Right renal pelvis (tissue), 4 donors: ENCODE measurements at places on chromosomes 1 and 21.

GRCh38 chr1:233109096-233109495 lies 158.7 kb downstream of the NTPCR start:
- no peak for DNase-seq

DNA sequence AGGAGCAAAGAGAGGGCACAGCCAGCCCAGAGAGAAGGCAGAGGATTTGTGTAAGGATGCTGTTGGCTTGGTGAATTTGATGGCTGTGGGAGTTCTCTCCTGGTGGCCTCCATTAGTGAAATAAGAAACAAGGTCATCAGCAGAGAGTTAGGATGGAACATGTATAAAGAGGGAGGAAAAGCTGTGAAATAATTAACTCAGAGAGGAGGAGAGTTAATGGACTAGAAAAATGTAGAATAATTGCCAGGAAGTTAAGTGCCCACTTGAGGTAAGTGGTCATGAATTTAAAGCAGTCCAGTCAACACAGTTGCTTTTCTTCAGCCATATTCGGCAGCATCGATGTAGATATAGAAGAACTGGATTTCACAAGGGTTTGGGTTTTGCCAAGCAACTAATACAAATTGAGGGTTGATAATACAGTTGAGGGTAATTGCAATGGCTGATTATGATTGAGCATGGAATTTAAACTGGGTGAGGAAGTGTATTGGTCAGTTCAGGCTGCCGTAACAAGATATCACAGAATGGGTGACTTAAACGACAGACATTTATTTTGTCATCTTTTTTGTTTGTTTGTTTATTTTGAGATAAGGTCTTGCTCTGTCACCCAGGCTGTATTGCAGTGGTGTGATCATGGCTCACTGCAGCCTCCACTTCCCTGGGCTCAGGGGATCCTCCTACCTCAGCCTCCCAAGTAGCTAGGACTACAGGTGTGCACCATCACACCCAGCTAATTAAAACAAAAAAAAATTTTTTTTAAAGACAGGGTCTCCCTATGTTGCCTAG lies 31.7 kb upstream of the KLF17 start:
- peak; percentile 23 for DNase-seq

DNA sequence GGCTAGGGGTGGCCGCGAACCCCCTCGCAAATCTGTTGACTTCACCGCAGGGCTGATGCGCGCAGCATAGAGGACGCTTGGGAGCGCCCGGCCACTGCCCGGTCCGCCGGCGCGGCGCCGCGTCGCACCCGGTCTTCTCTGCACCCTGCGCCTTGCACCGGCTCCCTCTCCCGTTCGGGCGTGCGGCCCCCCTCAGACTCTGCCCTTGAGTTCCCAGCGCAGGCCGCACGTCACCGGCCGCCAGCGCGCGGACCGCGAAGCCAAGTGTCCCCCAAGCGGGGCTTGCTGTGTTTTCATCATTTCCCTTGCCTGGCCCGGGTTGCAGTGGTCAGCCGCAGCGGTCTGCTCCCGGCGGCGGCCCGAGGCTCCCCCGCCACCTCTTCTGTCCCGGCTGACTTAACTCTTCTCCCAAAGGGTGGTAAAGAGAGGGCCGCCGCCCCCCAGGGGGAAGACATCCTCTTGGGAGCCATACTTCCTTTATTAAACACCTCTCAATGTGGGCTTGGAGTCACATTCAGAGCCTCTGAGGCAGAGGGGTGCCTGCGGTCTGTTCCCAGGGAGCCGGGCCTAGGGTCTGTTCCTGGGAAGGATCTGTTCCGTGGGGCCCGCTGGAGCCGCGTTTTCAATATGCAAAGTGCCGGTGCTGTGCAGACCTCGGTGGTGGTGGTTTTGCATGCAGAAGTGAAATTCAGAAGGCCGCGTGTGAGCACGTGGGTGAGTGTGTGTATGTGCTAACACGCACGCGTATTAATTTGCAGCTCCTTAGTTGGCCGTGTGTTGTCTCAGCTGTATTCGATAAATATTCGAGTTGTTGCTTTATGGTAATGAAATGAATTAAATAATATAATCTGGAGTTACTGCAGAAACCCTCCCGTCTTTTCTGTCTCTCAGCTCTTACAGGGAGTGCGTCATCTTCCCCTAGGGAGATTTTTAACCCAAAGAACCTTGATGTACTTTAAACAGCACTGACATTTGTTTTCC lies 17.6 kb downstream of the PBX1 start:
- DNase-seq: no peak

DNA sequence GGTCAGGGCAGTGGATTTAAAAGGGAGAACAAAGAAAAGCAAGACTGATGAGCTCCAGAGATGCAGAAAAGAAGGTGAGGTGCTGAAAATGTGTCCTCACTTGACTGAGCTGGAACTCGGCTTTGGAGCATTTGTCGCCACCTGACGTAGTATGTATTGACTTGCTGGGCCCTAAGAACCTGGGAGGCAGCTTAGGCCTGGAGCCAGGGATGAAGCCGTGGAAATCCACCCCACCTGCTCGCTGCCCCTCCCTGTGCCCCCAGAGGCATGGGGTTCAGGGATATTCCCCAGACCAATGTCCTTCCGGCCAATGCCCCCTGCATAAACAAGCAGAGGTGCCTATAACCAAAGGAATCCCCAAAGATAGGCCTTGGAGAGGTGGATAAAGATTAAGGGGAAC lies 14.3 kb downstream of the MRAP start:
- DNase-seq: no peak

DNA sequence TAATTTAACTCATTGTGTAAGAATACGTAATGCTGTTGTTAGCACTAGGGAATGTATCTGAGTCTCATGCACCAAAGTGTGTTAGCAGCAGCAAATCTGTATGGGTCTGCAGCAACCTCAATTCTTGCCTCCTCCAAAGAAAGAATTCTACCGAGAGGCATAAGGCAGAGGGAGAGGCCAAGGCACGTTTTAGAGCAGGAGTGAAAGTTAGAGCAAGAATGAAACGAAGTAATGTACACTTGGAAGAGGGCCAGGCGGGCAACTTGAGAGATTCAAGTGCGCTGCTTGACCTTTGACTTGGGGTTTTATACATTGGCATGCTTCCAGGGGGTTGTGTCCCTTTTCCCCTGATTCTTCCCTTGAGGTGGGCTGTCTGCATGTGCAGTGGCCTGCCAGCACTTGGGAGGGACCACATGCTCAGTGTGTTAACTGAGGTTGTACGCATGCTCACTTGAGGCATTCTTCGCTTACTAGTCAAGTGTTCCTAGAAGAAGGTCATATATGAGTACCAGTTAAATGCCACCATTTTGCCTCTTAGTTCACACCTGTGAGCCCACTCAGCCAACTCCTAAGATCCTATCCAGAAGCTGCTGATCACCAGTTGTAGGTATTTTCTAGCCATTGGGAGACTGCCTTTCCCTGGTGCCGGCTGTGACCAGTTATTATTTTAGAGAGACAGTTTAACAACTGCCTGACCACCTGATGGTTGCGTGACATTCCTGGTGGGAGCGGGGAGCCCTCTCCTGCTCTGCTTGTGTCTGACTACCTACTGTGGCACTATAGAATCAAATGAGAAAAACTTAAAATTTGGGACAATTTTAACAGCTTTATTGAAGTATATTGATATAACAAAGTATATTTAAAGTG lies 2.7 kb upstream of the CNN3 start:
- DNase-seq: no peak

GRCh38 chr21:31880816-31881215 lies 8.0 kb downstream of the HUNK start:
- DNase-seq: no peak

GRCh38 chr1:170790651-170791071 lies 126.7 kb downstream of the PRRX1 start:
- DNase-seq: no peak

DNA sequence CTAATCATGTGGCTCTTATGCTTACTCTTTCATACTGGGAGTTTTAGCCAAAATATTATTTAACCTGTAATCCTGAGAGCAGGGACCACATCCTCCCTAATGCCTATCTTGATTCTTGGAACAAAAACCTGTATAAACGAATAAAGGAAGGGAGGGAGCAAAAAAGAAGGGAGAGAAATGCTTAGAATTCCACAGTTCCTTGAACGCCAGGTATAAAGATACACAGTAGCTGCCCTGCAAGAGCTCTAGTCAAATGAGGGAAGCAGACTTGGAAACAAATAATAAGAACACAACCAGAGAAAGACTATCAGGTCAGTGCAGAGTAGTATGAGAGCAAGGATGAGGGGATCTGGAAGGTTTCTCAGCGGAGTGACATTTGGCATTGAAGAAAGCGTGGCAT lies 116.3 kb downstream of the SLC30A10 start:
- no peak for DNase-seq

- no peak for DNase-seq
Observed at GRCh38 chr1:16041200-16041599, 2.4 kb upstream of the CLCNKB start.

DNA sequence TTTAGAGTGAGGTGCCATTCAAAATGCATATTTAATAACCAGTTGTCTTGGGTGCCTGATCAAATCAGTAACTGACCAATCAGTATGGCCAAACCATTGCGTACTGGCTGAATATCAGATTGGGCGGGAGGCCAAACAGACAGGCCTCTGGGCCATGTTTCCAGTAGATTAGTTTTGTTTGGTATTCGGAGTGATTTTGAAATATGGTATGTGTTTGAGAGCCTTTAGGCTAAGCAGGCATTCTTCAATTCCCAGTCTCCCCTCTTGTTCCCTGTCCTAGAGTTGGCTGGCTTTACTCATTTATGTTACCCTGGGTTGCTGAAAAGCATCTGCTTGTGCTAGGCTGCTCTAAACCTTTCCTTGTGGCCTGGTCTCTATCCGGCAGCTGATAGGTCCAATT lies 80.1 kb downstream of the BACH1 start:
- no peak for DNase-seq

- DNase-seq: no peak
Observed at GRCh38 chr1:204042516-204042915, 30.4 kb upstream of the SOX13 start.

DNA sequence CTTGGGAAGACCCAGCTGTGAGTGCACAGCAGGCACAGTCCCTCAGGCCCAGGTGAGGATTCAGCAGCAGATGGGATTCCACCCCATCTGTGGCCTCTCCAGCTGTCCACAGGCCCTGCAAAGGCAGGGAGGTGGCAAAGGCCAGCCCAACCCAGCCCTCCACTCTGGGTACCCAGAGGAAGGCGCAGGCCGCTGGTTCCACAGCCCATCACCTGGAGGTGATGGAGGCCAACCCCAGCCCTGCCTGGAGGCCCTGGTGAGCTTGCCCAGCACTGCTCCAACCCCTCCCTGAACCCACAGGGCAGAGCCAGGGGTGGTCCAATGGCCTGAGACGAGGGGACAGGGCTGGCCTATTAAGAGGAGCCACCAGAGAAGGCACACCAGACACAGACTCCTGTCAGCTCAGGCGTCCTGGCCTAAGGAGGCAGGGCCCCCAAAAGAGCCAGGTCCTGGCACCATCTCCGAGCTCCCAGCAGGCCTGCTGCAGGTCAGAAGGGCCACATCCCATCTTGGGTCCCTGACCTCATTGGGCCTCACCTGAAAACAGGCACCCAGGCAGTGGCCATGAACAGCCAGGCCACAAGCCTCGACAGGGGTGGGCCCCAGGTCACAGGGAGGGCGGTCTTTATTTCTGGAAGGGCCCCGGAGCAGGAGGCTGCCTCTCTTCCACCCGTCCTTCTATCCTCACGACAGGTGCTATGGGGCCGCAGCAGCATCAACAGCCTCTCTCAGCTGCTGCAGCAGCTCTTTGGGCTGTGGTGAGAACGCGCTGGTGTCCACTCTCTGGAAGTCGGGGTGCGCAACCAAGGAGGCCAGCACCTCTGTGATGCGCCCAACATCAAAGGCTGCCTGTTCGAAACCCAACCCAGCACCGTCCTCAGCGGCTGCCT lies 3.2 kb downstream of the JMJD4 start:
- DNase-seq: no peak

DNA sequence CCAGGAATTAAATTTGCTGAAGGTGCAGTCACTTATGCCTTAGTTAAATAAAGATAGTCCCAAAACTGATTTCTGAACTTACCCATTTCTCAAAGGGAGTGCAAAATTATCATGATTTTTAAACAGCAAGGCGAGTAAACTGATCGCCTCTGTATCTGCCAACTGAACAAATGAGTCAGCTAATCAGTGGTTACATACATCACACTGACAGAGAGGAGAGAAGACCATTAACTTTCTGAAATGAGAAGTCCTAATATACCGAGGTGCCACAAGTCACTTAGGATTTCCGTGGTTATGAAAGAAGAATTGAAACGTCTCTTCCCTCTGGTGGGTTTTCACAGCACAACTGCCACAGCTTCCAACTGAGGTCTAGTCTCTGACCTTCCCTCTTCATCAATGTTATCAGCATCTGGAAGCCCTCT lies 400.7 kb downstream of the SMYD3 start:
- no peak for DNase-seq

GRCh38 chr1:212164095-212164872 lies 120.9 kb upstream of the PPP2R5A start:
- DNase-seq: no peak

DNA sequence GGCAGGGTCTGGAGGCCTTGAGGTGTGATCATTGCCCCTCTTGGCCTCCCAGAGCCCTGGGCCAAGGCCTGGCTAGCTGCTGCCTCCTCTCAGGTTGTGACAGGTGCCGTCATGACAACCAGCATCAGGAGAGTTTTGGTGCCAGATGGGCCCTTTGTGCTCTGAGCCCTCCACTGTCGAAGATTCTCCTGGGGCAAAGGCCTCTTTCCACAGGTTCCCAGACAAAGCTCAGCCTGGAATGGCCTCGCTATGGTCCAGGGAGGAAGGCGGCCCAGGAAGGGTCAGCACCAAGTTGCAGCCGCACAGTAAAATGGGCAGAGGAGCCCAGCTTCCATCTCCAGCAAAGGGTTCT lies 78.4 kb downstream of the ALPL start:
- no peak for DNase-seq

DNA sequence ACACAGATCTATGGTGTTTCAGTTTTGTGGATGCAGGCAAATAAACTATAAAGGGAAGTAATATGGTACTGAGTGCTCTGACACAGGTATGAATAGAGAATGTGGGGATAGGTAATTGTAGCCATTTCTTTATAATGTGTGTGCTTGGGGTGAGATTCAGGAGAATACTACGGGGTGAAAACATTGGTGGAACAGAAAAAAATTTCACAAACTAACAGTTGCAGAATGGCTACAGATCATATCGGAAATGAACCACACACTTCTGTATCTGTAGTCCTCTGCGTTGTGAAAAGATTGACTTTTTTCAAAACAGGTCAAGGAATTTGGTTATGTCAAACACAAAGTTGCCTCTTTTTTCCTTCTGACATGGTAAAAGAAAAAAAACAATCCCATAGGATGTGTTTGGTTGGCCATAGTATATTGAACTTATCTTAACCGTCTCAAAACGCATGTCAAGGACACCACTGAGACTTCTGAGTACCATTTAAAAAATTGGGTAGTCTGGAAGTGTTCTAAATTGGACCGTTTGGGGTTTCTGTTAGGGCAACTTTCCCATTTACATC lies 1.1 kb upstream of the CDC73 start:
- DNase-seq: no peak

GRCh38 chr1:192311281-192311680 lies 5.5 kb upstream of the RGS21 start:
- no peak for DNase-seq
